ENCODE measurements at places on chromosomes 4 and X.

- DNase-seq = no peak
Observed at GRCh38 chr4:177105536-177105935, 204.1 kb upstream of the NEIL3 start.

- DNase-seq = no peak
Observed at GRCh38 chrX:153778181-153778580, 2.7 kb upstream of the SRPK3 start.

DNA sequence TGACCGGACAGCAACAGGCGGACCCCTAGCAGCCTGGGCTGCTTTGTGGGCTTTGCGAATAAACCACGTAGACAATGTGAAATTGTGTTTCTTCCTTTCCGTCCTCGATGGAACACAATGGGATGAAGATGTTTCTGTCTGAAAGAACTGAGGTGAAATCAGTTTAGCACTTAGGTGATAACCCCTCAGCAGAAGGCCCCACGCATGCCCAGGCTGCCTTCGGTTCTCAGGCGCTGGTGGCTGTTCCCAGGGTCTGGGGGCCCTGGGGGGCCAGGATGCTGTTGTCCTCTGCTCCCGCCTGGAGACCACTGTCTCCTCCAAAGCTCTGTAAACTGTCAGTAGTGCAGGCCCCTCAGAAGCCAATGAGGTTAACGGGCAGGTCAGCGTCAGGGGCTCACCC is 73.9 kb upstream of the HGFAC start:
- DNase-seq = no peak

GRCh38 chr4:66728280-66728679 is 817.0 kb downstream of the CENPC start:
- no peak for DNase-seq

DNA sequence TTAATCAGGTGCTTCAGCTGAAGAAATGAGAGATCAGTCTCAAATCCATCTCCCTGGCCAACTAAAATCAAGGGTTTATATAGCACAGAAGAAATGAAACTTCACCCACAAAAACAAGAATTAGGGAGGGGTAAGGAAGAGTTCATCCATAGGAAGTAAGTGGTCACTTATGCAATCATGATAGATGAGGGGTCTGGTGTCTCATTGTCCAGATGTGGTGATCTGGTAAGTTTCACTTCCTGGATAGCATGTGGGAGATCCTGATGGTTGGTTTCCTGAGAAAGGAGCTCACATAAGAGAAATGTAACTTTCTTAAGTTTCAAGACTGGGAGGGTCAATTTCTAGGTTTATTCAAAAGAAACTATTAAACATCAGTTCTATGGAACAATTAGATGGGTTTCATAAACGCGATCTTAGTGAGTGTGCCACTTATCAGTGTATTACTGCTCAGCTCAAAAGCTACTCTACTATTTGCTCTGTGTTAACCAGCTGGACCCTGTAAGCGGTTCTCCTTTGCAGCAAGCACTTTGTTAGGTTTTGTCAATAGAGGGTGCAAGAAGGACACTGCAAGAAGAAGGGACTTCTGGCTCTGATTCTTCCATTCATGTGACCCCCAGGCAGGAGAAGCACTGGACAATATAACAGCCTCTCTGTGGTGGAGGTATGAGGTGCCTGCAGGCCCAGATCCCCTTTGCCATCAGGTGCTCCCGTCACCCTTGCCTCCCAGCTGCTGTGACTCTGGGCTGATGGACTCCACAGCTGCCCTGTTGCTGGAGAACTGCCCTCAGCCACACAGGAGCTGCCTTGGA is 35.4 kb upstream of the HPSE start:
- no peak for DNase-seq

- no peak for DNase-seq
Observed at GRCh38 chr4:2836391-2836859, 7.2 kb upstream of the ADD1 start.

DNA sequence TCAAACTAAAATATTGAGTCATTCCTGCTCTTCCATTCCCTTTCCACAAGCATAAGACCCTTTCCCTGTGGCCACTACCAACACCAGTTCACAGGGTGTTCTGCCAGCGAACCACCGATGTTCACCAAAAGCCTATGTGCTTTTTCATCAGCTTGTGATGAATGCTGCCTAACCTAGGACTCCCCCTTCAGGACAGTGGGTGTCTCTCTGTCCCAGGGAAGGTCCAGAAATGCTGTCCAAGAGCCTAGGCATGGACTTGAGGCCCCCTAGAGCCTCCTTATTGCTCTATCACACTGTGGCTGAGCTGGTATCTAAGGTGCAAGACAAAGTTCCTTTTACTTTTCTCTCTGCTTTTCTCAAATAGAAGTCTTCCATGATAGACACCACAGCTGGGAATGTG is 1015.6 kb downstream of the PCDH19 start:
- DNase-seq = no peak

- no peak for DNase-seq
Observed at GRCh38 chr4:123244137-123244536, 152.5 kb upstream of the SPRY1 start.

GRCh38 chr4:88599714-88600113 is 7.4 kb downstream of the HERC3 start:
- no peak for DNase-seq

DNA sequence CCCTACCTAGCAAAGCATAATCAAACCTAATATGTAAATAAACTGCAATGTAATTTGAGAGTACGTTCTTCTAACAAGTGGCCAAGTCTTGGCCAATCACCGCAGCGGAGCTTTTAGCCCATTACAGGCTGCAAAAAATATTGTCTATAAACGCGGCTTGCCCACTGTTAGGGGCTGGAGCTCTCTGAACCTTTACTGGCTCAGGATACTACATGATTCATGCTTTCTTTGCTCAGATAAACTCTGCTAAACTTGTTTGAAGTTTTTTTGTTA is 990 bp upstream of the HADH start:
- no peak for DNase-seq

DNA sequence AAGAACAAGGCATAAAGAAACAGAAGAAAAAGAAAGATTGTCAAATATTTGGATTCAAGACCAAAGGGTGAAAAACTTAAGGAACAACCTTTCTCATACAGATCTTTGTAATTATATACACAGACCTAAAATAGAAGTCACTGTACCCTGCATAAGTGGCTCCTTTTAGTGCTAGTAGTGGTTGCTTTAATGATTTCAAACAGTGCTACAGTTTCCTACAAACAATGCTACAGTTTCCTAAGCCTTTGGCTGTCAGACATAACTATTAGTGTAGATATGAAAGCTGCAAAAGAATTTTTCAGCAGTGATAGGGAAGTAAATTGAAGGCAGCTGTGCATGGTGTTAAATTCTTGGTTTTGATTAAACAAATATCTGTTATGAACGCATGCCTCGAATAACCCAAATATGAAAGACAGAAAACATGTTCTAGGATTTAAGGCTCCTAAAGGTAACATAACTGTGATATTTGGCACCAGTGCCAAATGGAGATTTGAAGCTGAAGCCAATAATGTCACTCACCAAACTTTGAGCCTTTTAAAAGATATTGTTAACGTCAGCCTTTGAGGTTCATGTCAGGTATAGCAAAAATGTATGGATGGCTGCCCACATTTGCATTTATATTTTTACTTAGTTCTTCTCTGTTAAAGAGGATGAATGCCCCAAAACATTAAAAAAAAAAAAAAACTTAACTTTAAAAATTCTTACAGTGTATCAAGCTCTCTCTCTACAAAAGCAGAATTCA is 36.6 kb downstream of the SMARCAD1 start:
- no peak for DNase-seq

DNA sequence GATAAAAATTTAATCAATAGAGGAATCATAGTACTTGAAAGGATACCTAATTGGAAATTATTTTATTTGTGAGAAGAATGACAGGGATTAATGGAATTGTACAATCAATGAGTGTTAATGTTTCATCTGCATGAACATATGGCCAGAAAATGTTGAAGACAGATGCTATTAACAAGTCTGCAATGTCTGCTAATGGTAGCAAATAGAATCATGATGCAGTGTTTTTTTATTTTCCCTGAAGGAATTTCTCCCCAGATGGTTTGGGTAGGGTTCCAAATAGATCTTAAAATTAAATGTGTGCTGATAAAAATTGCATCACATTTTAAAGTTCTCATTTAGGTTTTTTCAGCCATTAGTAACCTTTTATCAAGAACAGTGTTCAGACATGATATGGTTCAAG is 291.3 kb upstream of the TRAM1L1 start:
- no peak for DNase-seq

- no peak for DNase-seq
Observed at GRCh38 chrX:11423362-11423818, 130.2 kb downstream of the AMELX start.

GRCh38 chr4:172480471-172480870 is 667.3 kb downstream of the GALNTL6 start:
- no peak for DNase-seq

- DNase-seq = no peak
Observed at GRCh38 chrX:48043056-48043455, 28.4 kb downstream of the ZNF630 start.

DNA sequence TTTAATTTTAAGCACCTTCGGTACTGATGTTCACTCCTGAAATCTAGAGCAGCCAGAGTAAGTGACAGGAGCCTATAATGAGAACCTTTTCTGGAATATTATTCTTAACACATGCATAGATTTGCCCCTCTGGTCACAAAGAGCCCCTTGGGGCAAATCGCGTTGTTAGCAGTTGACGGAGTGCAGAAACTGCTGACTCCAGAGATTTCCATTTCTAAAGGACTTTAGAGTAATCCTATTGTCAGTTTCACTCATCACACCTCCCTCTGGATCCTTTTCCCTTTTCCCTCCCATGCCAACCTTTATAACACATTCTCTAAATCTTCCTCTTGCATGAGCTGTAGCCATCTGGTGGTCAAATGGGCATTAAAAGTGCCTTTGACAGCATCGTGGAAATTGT is 264.9 kb upstream of the PRPS2 start:
- DNase-seq = no peak

All from stimulated activated CD8-positive, alpha-beta memory T cell treated with anti-CD3 and anti-CD28 coated beads, Interleukin-12 subunit alpha, Interleukin-12 subunit beta, amount 100 ng/mL, for 4 hours (primary cell).